ENCODE measurements at places on chromosomes 6 and 20.

DNA sequence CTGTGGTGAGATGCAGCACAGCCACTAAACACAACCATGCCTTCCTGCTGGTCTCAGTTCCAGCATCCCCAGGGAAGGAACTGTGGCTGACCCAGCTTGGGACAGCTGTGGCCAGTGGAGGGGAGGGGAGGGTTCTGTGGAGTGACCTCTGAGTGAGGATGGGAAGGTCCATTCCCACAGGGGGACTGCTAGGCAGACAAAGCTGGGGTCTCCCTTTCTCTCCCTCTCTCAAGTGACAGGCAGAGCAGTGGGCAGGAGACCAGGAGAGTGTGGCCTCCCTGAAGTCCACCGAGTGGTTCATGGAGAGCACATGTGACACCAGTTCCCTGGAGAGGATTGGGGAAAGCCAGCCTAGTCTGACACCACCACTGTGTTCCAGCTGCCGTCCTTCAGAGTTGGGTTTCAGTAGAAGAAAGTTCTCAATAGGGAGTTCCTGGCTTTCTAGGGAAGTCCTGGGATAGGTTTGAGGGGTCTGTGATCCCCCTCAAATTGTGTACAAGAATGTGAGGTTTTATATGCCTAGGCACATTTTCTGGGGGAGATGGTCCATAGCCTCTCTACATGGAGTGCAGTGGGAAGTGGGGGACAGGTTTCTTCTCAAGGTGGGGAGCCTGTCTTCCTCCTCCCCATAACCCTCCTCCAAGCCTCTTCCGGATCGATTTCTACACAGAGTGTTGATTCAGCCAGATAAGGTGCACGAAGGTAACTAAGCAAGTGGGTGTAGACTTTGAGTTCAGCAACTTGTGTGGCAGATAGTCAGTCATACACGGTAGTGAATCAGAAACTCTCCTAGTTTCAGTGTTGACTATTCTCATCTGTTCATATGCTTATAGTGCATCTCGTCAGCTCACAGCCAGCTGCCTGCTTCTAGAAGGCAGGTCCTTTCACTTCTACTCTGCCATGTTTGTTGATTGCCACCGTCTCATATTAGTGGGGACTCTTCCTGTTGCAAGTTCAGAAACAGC is 18.9 kb downstream of the MANBAL start:
- DNase-seq = no peak

- no peak for DNase-seq
These were observed 71.9 kb upstream of the NHSL1 start for GRCh38 chr6:138571181-138571580.

- no peak for DNase-seq
These were observed 2.5 kb upstream of the R3HDML start for GRCh38 chr20:44334306-44334705.

- no peak for DNase-seq
These were observed 359.5 kb upstream of the FLRT3 start for GRCh38 chr20:14696937-14697336.

DNA sequence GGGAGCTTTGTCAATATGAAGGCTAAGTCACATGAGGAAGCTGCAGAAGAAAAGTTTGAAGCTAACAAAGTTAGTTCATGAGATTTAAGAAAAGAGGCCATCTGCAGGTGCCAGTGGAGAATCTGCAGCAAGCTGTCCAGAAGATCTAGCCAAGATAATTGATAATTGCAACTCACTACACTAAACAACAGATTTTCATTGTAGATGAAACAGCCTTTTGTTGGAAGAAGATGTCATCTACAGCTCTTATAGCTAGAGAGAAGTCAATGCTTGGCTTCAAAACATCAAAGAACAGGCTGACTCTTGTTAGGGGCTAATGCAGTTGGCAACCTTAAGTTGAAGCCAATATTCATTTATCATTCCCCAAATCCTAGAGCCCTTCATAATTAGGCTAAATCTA is 83.7 kb downstream of the RIN2 start:
- no peak for DNase-seq

DNA sequence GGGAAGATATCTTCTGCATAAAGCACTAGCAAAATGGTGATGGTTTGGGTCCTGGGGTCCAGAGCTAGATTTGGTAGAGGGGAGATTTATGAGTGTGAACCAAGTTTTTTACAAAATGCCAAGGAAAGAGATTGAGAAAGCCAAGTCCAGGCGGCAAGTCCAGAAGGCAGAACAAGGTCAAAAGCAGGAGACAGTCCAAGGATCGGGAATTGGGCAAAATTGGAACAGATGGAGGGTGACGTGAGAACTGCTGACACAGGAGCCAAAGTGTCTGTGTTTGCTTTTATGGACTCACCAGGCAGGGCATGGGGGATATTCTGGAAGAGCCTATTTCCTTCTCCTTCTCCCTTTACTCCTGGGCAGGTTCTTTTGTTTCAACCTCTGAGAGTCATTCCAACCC is 4.1 kb downstream of the NHLRC1 start:
- DNase-seq = no peak

DNA sequence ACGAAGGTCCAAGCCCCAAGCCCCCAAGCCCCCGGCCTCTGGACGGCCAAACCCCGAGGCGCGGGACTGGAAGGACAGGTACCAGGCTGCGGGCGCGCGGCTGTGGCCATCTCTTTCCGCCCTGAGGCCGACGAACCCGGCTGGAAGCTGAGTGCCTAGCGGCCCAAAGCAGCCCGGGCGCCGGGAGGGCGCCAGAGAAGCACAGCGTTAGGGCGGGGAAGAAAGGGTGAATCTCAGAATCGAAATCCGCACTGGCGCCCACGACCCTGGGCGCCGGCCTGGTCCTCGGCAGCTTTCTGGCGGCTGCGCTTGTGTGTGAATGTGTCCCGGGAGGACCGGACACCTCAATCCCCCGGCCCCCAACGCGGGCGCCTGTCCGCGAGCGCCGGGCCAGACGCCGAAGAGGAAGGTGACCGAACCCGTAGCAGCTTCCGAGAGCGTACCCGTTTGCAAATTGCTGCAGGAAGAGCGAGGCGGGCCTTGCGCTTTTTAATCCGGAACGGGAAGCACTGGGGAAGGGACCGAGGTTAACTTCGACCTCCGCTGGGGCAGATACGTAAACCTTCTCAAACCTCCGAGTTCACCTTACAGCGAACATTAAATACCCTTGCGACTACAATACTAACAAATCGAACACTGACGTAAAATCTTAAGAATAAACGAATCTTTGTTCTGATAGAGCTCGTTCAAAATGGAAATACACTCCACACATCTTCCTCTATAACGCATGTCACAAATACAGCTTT is 2.9 kb downstream of the NRN1 start:
- DNase-seq = no peak

- DNase-seq = no peak
These were observed 246.3 kb downstream of the ZFAND3 start for GRCh38 chr6:38065734-38066305.

DNA sequence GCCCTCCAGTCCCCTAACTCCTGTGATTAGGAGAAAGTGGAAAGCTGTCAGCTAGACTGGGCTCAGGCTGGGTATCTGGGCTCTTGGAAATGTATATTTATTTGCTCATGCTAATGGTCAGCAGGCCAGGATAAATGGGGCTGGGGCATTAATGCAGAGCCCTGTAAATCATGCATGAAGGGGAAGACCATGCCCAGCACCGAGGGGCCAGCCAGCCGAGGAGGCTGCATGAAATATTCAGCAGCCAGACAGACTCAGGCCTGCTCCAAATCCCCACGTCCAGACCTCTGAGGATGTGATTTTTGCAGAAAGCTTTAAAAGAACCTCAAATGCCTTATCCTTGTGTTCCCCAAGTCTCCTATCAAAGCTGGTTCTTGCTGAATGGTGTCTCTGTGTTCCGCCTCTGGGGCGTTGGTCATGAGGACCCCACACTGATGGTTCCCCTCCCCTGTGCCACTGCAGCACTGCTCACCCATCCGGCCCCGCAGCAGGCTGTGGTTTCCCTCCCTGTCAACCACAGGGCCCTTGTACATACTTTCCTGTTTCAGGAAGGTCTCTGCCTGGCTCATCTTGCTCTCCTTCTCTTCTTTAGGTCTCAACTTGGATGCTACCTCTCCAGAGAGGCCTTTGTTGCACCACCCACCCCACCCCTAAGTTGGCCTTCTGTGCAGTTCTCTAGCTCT is 358.4 kb downstream of the CDH26 start:
- no peak for DNase-seq

GRCh38 chr6:3310703-3311102 is 52.0 kb downstream of the PSMG4 start:
- no peak for DNase-seq

DNA sequence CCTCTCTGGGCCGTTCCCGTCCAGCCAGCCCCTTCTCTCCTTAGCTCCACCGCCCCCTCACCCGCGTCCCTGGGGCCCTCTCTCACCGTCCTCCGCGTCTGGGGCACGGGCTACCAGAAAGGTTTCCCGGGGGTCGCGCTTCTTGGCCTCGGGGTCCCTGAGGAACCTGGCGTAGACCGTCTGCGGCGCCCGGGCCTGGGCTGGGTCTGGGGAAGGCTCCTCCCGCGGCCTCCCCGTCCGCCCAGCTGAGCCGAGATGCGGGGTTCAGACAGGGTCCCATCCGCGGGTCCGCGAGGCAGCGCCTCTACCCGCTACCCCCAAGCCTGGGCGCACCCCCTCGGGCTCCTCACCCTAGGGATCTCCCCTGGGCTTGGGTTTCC is 1.1 kb downstream of the TULP1 start:
- no peak for DNase-seq

- DNase-seq = no peak
These were observed 47.5 kb upstream of the RIN2 start for GRCh38 chr20:19710336-19711120.

DNA sequence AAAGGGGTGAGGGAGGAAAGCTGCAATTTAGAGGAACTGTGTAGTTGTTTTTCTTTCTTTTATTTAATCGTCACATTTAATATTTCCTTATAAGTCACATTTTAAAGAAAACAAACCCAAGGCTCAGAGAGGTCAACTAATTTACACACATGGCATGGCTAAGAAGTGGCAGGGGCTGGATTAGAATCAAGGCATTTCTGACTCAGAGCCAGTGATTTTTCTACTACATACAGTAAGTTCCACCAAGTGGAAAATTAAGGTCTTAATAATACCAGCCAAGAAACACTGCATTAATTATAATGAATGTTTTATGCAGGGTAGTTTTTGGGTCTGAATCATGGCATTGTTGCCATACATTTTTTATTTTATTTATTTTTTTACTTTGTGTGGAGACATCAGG is 607.7 kb upstream of the CITED2 start:
- no peak for DNase-seq

DNA sequence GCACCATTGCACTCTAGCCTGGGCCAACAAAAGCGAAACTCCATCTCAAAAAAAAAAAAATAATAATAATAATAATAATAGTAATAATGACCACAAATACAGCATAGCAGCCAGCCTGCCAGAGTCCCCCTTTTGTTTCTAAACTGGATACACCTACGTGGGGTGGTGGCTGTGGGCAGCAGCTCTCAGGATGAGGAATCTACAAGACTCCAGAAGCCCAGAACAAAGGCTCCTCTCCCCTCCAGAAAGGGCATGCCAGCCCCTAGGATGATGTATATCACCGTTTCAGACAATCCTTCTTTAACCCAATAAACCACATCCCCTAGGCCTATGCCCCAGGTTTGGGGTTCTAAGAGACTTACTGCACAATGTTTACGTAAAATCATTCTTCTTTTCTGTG is 155.9 kb downstream of the QRSL1 start:
- DNase-seq = no peak

DNA sequence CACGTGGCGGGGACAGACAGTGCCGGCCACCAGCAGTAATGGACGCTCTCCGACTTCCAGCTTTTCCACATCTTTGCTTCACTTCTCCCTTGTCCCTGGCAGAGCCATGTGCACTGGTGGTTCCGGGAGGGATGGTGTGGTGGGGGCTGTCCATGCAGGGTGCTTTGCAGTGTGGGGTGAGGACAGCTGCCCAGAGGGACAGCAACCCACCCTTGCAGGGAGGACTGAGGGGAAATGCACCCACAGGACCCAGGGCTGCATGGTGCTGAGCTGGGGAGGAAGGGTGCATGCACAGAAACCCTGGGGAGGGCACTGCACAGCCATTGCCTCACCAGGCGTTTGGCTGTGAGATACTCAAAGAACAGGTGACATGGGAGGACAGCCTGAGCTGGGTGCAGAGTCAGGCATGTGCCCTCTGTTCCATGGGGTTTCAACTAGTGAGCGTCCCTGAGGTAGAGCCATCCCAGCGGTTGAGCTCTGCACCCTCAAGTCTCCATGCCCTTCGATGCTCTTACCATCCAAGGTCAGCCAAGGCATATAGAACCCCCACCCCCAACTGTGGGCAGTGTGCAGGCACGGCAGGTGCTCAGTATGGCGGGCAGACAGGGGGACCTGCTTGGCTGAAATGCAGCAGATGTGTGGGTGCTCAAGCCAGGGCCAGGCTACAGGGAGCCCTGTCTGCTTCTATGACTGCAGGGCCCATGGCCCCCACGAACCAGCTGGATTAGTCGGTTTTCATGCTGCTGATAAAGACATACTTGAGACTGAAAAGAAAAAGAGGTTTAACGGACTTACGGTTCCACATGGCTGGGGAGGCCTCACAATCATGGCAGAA is 239.7 kb downstream of the TTLL2 start:
- no peak for DNase-seq

GRCh38 chr6:131419702-131420101 is 153.3 kb upstream of the ARG1 start:
- no peak for DNase-seq

DNA sequence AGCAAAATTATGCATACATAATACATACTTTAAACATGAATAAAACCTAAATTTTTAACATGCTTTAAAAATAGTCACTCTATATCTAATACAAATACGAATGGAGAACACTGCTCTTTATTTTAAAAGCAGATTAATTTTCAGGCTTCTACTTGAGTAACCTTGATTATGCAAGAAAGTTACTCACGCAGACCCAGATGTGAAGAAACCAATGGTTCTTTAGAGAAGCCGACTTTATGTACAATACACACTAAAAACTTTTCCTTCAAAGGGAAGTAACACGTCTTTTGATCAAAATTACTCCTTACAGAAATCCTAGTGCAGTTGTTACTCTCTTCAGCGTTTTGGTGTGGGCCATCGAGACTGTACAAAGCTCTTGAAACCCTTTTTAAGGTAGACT is 136.9 kb upstream of the SLC22A16 start:
- DNase-seq = no peak

GRCh38 chr6:105179244-105180065 is at the start of gene POPDC3:
TSS of gene POPDC3 (minus strand) at chr6:105180014. CDS start at chr6:105161909, 18,105 bp downstream.
- DNase-seq = no peak

DNA sequence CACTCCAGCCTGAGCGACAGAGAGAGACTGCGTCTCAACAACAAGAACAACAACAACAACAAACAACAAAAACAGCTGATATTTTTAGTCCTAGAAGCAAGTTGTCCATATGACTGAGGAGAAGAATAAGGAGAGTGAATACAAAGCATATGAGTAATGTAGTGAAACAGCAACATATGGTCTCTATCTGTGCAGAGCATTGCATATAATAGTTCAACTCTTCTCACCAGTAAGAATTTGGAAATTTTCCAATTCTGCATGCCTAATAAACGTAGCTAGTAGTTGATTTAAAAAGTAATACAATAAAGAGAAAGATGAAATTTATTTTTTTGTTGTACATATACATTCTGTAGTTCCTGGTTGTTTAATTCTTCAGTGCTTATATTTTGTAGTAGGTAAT is 129.7 kb upstream of the FAM83B start:
- DNase-seq = no peak

- DNase-seq = no peak
These were observed 290.9 kb downstream of the CD83 start for GRCh38 chr6:14408446-14408845.

- DNase-seq = no peak
These were observed 22.9 kb downstream of the FKBP1A start for GRCh38 chr20:1369970-1370369.

GRCh38 chr6:2848851-2849250 is 7.2 kb upstream of the SERPINB1 start:
- no peak for DNase-seq

- no peak for DNase-seq
These were observed 26.5 kb downstream of the THBS2 start for GRCh38 chr6:169227116-169227515.
